ENCODE measurements at places on chromosomes 4 and X.

GRCh38 chr4:143023239-143023918 lies 161.3 kb upstream of the USP38 start:
- no peak overlapping the region for H3K4me3 ChIP-seq
- DNase-seq: no peak
- H3K36me3 ChIP-seq: no peaks in the 10 kb centered on the region
- H3K4me1 ChIP-seq: no peaks in the 10 kb centered on the region

- H3K4me1 ChIP-seq: no peaks in the 10 kb centered on the region
- no peak overlapping the region for H3K4me3 ChIP-seq
- no peaks in the 10 kb centered on the region for H3K27me3 ChIP-seq
- DNase-seq: no peak
- H3K36me3 ChIP-seq: no peaks in the 10 kb centered on the region
These were observed 110.2 kb upstream of the PRPS2 start for GRCh38 chrX:12681047-12681446.

DNA sequence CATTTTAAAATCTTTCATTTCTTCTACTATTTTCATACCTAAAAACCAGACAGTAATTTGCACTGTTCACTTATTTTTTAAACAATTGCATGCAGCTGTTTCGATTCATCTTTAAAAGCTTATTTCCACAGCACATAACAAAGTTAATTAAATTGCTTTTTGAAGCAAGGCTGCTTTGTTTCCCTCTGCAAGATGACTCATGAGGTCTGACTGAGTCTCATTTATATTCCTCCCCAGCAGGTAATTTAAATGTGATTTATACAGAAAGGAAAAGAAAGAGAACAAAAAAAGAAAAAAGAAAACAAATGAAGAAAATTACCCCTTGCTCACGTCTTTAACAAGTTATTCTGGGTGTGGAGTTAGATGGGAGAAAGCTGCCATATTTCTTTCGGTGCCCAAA lies 22.8 kb downstream of the VMA21 start:
- no peaks in the 10 kb centered on the region for H3K36me3 ChIP-seq
- H3K4me1 ChIP-seq: no peaks in the 10 kb centered on the region
- no peaks in the 10 kb centered on the region for H3K27me3 ChIP-seq
- no peak overlapping the region for H3K27ac ChIP-seq
- no peak overlapping the region for H3K4me3 ChIP-seq
- DNase-seq: no peak

- no peak overlapping the region for H3K4me3 ChIP-seq
- H3K27me3 ChIP-seq: no peaks in the 10 kb centered on the region
- peaks cover 7% of the 10 kb centered on the region for H3K36me3 ChIP-seq
- DNase-seq: no peak
- H3K4me1 ChIP-seq: no peaks in the 10 kb centered on the region
- no peak overlapping the region for H3K27ac ChIP-seq
These were observed 17.3 kb downstream of the NIPAL1 start for GRCh38 chr4:48033825-48034413.

- H3K27me3 ChIP-seq: no peaks in the 10 kb centered on the region
- no peak for DNase-seq
- no peaks in the 10 kb centered on the region for H3K4me1 ChIP-seq
- H3K4me3 ChIP-seq: no peak overlapping the region
These were observed 27.5 kb upstream of the IQSEC2 start for GRCh38 chrX:53308836-53309235.

DNA sequence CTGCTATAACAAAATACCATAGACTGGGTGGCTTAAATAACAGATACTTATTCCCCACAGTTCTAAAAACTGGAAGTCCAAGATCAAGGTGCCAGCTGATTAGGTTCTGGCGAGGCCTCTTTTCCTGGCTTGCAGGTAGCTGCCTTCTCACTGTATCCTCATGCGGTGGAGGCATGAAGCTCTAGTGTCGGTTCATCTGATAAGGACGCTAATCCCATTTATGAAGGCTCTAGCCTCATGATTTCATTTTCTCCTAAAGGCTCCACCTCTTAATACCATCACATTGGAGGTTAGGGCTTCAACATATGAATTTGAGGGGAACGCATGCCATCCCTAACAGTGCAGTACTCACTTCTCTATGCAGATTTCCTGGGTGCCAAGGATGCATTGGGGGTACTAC lies 57.9 kb upstream of the STIM2 start:
- no peak overlapping the region for H3K27ac ChIP-seq
- H3K4me3 ChIP-seq: no peak overlapping the region
- no peaks in the 10 kb centered on the region for H3K27me3 ChIP-seq
- no peaks in the 10 kb centered on the region for H3K36me3 ChIP-seq

DNA sequence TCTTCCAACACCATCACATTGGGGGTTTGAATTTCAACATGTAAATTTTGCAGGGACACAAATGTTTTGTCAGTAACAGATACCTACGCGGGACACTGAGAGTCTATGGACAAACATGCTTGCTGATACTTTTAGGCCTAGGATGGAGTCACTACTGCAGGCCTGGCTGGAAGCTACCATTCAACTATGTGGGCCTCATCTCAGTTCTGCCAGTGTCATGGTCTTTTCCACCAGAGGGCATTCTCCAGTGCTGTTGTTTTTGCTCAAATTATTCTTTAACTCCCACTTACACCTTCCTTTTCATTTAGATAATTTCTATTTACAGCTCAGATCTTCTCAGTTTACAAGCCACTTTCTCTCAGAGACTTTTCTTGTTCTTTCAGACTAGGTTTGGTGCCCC lies 7.0 kb upstream of the ANK2 start:
- H3K4me1 ChIP-seq: no peaks in the 10 kb centered on the region
- H3K36me3 ChIP-seq: no peaks in the 10 kb centered on the region
- H3K27ac ChIP-seq: no peak overlapping the region
- peaks cover 5% of the 10 kb centered on the region for H3K27me3 ChIP-seq
- DNase-seq: no peak

DNA sequence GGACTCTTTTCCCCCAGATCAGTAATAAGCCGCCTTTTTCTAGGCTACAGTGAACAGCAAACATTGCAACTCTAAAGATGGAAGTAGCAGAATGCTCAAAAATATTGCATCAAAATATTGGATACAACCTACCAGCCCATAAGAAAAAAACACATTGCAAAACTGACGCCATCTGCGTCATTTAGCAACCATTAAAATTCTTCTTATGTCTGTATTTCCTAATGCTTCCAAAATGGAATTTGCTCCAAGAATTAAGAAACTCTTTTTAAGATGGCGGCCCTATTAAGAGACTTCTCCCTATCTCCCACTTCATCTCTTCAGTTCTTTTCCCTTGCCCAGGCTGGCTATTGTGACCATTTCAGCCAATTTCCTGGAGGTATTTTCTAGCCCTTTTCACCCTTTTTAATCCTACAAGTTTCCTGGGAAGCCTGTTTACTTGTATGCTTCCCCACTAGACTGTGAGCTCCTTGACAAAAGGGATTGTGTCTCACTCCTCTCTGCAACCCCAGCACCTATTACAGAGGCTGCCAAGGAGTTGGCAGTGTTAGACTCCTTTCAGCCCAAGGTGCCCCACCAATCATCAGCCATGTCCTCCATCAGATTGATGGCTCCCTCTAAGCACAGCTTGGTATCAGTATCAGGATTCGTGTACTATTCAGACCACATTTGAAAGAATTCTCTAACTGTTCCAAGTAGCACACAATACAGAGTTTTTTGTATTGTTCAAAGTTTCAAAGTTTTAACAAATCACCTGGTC lies 4.4 kb downstream of the GPC3 start:
- no peak for DNase-seq
- peak overlapping the region; percentile 96 for H3K4me3 ChIP-seq
- peaks cover 49% of the 10 kb centered on the region for H3K4me1 ChIP-seq
- peaks cover 14% of the 10 kb centered on the region for H3K36me3 ChIP-seq

DNA sequence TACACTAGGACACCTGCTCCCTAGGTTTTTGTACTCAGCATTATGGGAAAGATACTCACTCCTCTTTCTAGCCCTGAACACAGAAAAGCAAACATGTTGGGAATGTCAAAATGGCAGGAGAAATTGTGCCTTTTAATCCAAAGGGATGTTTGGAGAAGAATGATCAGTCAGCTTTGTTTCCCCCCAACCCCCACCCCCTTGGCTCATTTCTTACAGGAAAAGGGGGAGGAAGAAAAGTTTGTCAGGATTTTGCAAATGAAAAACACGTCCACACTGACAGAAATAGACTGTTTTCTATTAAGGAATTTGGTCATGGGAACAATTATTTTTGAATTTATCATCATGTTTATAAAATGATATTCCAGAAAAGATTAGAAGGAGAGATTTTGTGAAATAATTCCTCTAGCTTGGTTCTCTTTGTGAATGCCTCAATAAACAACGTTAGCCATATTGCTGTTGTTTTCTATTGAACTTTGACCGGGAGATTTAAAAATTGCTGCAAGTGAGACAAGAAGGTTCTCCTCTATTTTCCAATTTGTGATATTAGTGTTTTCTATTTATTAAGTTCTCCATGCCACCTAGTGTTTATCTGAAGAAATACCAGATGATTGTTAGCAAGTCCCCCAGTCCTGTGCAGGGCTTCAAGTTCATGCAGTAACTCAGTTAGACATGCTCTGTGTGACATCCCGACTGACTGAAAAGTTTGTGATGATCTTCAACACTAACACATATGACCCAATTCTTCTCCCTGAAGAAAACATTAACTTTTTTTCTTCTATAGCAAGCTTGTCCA lies 31.3 kb upstream of the TFDP3 start:
- no peak overlapping the region for H3K27ac ChIP-seq
- no peak overlapping the region for H3K4me3 ChIP-seq
- H3K36me3 ChIP-seq: no peaks in the 10 kb centered on the region
- H3K27me3 ChIP-seq: no peaks in the 10 kb centered on the region

DNA sequence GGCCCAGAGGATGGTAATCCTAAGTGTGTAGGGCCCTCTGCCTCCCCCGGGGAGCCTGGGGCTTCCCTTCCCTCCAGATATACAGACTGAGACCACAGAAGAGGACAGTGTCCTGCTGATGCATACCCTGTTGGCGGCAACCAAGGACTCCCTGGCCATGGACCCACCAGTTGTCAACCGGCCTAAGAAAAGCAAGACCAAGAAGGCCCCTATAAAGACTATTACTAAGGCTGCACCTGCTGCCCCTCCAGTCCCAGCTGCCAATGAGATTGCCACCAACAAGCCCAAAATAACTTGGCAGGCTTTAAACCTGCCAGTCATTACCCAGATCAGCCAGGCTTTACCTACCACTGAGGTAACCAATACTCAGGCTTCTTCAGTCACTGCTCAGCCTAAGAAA lies 1.9 kb downstream of the TRO start:
- no peaks in the 10 kb centered on the region for H3K27me3 ChIP-seq
- H3K4me3 ChIP-seq: peak overlapping the region; percentile 88
- no peak for DNase-seq
- no peak overlapping the region for H3K27ac ChIP-seq
- peaks cover 11% of the 10 kb centered on the region for H3K36me3 ChIP-seq

DNA sequence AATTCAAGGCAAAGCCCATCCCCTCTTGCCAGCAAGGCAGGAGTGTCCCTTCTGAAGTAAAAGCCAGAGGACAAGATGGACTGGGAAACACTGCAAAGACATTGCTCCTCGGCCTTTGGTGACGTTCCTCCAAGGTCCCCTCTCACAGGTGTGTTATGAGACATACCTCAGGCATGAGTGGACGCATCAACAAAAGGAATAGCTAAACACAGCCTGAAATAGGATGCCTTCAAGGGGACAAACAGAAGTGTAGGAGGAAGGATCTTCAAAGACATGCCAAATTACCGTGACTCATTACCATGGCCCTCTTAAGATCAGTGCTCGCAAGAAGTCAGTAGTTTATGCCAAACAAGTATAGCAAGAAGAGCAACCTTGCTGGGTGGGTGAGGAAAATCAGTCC lies 6.0 kb upstream of the IDS start:
- H3K27ac ChIP-seq: peak overlapping the region; percentile 93
- peak overlapping the region; percentile 64 for H3K4me3 ChIP-seq
- H3K4me1 ChIP-seq: peaks cover 4% of the 10 kb centered on the region
- H3K36me3 ChIP-seq: peaks cover 2% of the 10 kb centered on the region
- no peaks in the 10 kb centered on the region for H3K27me3 ChIP-seq

GRCh38 chrX:134868771-134869495 lies 121.9 kb upstream of the SMIM10 start:
- H3K27ac ChIP-seq: no peak overlapping the region
- H3K4me1 ChIP-seq: no peaks in the 10 kb centered on the region
- no peaks in the 10 kb centered on the region for H3K27me3 ChIP-seq
- H3K36me3 ChIP-seq: no peaks in the 10 kb centered on the region

GRCh38 chrX:13085526-13085925 lies 41.1 kb upstream of the FAM9C start:
- no peaks in the 10 kb centered on the region for H3K27me3 ChIP-seq
- no peak overlapping the region for H3K4me3 ChIP-seq
- H3K4me1 ChIP-seq: peaks cover 15% of the 10 kb centered on the region
- no peaks in the 10 kb centered on the region for H3K36me3 ChIP-seq
- H3K27ac ChIP-seq: no peak overlapping the region

- no peak for DNase-seq
- H3K27me3 ChIP-seq: peaks cover 3% of the 10 kb centered on the region
- peaks cover 9% of the 10 kb centered on the region for H3K4me1 ChIP-seq
- H3K4me3 ChIP-seq: no peak overlapping the region
- H3K36me3 ChIP-seq: no peaks in the 10 kb centered on the region
These were observed 54.5 kb upstream of the C1QTNF7 start for GRCh38 chr4:15373363-15373762.

GRCh38 chr4:7831330-7831729 lies 108.3 kb downstream of the AFAP1 start:
- DNase-seq: no peak
- no peak overlapping the region for H3K27ac ChIP-seq
- peaks cover 41% of the 10 kb centered on the region for H3K4me1 ChIP-seq
- peaks cover 54% of the 10 kb centered on the region for H3K36me3 ChIP-seq

DNA sequence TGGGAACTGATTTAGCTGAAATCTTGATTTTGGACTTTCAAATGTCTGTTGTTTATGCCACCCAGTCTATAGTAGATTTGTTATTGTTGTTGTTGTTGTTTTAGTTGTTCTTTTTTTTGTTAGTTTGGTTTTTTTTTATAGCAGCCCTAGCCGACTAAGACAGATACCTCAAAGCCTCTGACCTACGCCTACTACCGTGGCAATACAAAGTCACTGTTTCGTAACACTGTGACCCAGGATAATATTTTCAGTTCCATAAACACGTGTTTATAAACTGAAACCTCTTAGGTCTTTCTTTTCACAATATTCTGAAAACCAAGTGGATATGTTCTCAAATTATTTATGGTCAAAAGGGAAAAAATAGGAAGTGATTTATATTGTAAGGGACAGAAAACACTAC lies 32.8 kb downstream of the VCX2 start:
- no peaks in the 10 kb centered on the region for H3K27me3 ChIP-seq
- H3K36me3 ChIP-seq: no peaks in the 10 kb centered on the region
- no peak overlapping the region for H3K4me3 ChIP-seq
- H3K27ac ChIP-seq: no peak overlapping the region
- peaks cover 10% of the 10 kb centered on the region for H3K4me1 ChIP-seq

DNA sequence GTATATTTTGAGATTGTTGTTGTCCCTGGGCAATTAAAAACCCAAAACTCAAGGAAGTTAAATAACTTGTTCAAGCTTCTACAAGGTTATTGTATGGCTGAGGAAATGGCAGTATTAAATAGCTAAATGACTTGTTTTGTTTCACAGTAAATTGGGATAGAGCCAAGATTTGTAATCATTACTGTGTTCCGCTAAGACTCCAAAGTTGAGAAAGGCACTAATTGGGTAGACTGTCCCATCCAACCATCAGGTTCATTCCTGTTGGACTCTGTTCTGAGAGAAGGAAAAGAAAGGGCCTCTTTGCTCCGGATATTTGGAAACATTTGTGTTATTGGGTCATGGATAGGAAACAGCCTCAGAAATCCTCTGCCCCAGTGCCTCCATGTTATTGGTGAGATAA lies 82.2 kb downstream of the DCLK2 start:
- peaks cover 16% of the 10 kb centered on the region for H3K36me3 ChIP-seq
- DNase-seq: no peak
- no peak overlapping the region for H3K27ac ChIP-seq
- H3K4me1 ChIP-seq: peaks cover 11% of the 10 kb centered on the region
- H3K27me3 ChIP-seq: peaks cover 3% of the 10 kb centered on the region
